ENCODE measurements at places on chromosomes 2 and 18.
A peak's percentile ranks its signal among the peaks of the same experiment; 100 is the strongest.

- peak; percentile 65 for DNase-seq
Observed at GRCh38 chr2:29196792-29197788, 81.9 kb downstream of the CLIP4 start.

- no peak for DNase-seq
Observed at GRCh38 chr18:37935086-37935485, 369.5 kb upstream of the CELF4 start.

- peak; percentile 94 for DNase-seq
Observed at GRCh38 chr2:233443511-233444183, 89.4 kb downstream of the DGKD start.

- no peak for DNase-seq
Observed at GRCh38 chr2:113219889-113220641, 46.3 kb downstream of the PSD4 start.

- no peak for DNase-seq
Observed at GRCh38 chr2:215619022-215619958, 183.4 kb upstream of the FN1 start.

DNA sequence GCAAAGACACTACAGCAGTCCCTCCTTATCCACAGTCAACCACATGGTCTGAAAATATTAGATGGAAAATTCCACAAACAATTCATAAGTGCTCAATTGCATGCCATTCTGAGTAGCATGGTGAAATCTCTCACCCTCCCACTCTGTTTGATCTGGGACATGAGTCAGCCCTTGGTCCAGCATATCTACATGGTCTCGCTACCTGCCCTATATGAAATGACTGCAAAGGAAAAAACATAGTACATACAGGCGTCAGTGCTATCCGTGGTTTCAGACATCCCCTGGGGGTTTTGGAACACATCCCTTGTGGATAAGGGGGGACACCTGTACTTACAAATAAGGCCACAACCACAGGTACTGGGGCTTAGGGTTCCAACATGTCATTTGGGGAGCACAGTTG, 73.7 kb downstream of the CABLES1 start:
- no peak for DNase-seq

- no peak for DNase-seq
Observed at GRCh38 chr18:3449512-3450011, 410 bp upstream of the TGIF1 start.

DNA sequence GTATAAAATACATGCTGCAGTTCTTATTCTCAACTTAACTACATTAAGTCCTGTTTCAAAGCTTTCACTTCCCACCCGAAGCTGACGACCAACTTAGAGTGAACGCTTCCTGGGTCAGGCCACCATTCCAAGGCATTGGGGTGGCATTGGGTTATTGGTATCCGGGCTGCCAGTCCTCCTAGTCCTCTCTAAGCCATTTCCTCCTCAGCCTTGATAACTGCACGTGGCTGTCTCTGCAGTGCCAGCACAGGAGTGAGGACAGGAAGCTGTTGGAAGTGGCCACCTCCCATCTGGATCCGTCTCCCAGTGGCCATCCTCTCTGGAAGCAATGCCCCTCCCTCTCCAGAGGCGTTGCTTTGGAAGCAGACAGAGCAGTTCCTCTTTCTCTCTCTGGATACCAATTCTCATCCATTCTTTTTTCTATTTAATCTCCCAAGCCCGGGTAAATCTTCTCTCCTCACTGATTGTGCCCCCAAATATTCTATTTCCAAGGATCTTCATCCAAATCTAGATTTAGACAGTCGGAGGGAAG, 354.7 kb downstream of the EIPR1 start:
- DNase-seq, result no peak

DNA sequence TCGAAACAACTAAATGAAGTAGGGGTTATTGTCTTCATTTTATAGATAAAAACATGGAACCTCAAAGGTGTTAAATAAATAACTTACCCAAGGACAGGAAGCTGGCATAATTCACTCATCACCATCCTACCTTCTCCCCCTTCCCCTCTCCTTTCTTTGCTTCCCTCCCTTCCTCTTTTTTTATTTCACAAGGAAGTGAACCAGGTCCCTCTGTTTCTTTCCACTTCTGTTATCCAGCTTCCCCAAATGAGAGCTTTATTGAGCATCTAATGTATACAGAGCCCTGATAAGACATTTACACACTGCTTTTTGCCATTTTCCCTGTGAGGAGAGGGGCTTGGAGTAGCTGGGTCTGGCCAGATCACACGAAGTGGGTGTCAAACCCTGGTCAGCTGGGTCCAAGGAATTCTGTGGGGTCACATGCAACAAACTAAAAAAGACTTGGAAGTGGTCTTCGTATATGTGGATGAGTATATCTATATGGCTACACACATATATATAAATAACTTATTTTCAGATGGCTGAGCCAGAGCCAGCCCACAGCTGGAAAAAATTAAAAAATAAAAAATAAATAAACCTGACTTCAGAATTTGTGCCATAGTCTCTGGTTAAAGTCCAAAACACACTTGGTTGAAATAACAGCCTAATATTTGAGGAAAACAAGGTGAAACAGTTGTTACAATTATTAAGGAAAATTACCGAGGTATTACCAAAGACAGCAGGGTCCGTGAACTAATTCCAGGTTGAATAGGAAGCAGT, 49.3 kb upstream of the FOSL2 start:
- no peak for DNase-seq

- no peak for DNase-seq
Observed at GRCh38 chr2:314561-315336, 26.9 kb upstream of the ALKAL2 start.

- DNase-seq, result no peak
Observed at GRCh38 chr2:85423525-85423924, 5.0 kb downstream of the SH2D6 start.

DNA sequence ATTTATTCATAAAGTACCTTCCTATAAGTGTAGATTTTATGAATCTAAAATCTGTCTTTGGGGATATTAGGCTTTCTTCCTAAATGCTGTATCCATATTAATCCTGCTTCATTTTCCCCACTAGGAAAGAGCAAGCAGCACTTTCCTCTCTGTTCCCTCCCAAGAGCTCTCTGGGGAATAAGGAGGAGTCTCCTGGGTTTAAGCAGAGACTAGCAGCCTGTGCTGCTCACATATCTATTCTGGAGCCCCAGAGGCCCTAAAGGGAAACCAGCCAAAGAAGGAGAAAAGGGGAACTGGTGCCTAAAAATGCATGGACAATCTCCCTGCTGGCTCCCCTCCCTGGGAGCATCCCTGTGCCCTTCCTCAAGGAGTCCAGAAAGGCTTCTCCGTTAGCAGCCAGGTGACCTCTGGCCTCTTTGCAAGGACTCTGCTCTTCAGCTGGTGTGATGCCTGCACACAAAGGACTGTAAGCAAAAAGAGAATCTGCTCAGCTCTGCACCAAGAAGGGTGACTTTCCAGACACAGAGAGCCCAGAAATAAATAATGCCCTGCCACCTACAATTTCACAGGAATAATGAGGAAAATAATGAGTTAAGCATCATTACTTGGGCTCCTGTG, 270.6 kb downstream of the SS18 start:
- no peak for DNase-seq

GRCh38 chr18:31741097-31741735, 19.5 kb downstream of the SLC25A52 start:
- no peak for DNase-seq

DNA sequence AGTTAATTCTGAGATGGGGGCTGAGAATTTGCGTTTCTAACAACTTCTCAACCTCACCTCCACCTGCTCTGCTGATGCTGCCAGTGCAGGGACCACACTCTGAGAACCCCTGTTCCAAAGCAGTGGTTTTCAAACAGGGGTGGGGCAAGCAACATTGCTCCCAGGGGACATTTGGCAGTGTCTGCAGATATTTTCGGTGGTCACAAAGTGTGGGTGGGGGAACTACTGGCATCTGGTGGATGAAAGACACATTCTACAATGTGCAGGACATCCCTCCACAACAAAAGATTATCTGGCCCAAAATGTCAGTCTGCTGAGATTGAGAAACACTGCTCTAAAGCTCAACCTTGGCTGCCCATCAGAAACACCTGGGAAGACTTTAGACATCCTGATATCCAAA, 188.7 kb upstream of the SATB2 start:
- DNase-seq, result no peak

DNA sequence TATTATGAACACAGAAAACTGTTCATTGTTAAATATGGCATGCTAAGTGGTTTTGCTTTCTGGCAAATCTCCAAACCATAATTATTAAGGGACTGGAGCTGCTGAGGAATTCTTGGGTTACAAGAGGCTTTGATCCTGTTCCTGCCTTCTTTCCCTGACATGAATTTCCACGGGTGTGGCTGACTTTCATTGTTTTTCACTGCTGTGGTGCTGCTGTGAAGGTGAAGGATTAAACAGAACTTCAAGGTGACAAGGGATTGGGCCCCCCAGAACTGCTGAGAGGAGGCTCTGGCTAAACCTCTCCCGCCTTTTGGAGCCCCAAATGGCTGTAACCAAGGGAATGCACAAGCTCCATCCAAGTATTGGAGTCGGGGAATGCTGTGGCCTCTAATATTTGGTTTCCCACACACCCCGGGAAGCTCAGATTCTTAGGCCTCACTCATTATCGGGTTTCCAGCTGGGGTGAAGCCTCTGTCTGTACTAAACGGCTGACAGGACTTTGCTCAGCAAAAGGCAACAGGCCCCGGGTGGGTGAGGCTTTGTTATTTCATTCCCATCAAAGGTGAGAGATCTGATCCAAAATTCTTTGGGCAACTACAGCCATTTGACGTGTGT, 29.0 kb upstream of the ZFP36L2 start:
- DNase-seq, result no peak

DNA sequence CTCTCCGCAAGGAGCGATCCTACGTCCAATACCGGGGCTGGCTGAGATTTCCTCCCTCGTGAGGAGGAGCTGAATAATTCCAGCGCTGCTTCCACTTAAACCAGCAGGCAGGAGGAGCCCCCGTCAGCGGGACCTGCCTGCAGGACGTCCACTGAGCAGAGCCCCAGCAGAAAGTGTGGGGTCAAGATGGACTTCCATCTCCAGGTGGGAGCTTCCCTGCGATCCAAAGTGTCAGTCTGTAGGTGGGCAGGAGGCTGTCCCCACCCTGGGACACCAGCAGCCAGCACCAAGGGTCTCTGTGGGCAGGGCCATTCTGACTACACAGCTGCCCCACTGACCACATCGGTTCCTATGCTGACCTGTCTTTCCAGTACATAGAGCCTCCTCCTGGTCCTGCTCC, 462 bp upstream of the OTOS start:
- no peak for DNase-seq

DNA sequence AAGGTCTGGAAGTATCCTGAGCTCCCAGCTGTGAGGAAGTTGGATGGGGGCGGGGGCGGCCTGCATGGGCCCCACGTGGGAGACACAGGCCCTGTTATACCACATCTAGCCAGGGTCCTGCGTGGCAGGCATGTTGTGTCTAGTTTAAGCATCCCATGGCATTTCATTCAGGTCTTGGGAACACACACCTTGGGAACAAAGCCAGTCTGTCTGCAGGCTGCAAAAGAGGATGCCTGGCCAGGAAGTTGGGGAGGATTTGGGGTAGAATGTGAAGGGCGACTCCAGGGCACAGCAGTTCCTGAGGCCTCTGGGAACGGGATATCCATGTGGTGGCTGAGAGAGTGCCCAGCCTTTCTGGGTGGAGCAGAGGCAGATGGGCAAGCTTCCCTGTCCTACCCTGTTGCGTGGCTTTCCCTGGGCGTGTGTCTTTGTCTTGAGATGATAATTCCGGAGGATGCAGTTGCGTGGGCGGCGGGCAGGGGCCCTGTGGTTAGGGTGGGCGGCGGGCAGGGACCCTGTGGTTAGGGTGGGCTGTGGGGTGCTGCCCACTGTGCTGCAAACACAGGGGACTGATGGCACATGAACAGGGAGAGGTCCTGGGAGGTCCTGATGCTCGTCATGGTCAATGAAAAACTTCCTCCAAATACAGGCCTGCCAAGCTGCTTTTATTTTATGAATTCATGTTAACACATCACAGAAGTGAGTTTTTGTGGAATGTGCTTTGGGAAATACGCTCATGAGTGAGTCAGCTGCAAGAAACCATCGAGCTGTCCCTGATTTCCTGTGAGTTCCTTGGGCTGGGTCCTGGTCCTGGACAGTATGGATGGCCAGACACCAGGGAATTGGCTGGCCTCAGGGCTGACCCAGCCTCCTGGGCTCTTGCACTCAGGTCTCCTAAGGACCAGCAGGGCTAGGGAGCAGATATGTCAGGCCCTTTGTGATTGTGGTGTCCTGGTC, 90.0 kb upstream of the HS6ST1 start:
- no peak for DNase-seq

DNA sequence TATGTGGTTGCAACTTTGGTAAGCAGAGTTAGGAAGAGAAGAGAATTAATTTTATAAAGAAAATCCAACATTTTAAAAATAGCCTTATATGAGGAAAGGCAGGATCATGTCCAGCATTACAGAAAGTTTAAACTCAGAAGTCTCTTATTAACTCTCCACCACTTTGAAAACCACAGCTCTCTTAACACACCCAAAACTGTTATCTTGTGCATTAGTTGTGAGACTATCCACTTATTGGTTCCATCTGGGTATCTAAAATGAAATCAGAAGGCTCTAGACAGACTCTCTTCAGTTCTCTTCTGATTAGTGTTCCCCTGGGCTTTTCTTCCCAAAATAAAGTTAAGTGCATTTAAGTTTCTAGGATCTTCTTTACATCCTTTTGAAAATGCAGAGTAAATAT, 251.5 kb downstream of the TXNL1 start:
- DNase-seq, result no peak

DNA sequence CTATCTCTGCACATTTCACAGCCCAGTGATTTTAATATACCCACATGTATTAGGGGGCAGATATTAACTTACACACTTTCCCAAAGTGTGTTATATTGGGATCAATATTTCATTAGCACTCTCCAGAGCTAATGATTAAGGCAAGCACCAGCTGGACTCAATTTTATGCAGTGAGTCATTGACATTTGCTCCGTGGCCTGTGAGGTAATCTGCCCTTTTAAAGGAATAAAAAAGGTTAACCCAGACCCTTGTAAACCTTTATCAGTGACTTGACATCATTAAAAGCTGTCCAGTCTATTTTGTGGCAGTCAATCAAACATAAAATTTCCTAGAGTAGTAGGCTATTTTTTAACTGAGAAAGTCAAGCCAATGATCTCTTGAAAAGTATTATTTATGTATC, 1870.4 kb upstream of the CELF4 start:
- no peak for DNase-seq

DNA sequence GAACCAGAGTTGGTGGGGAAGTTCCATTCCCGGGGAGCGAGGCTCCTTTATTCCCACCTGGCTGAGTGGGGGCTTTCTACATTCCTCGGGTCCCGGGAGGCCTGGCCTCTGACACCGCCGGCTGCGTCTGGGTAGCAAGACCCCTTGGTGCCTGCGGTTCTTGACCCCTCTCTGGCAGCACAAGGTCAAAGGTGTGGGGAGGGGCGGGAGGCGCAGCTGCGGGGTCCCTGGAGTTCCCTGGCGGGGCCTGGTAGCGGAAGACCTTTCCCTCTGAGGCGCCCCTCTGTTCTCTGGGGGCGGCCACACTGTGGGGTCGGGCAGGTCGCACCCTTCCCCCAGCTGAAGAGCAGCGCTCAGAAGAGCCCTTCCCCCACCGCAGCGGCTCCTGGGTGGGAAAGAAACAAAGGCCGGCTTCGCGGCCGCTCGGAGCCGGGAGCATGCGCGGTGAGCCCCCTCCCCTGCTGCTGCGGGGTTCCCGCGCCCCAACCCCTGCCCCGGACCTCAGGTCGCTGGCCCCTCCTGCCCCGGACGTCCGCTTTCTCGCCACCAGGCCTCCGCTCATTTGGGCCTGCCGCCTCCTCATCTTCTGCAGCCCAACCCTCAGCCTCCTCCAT, 146.3 kb downstream of the ANKRD44 start:
- no peak for DNase-seq
